Kidney epithelial cell (primary cell): ENCODE measurements at places on chromosomes 11 and 22. TPM values are rescaled to one million over a fixed set of nuclear protein-coding genes. Genes with fewer than 3 reads are reported as not detected.

Gene SAA1
- 2.8 and 5.8 TPM in 2 replicates for total RNA-seq

Gene RIMBP3B
- 0.07 and 0.29 TPM in 2 replicates for total RNA-seq

Gene KCNK4
- not detected in 2 replicates for total RNA-seq

Gene OR52N1
- not detected in 2 replicates for total RNA-seq

Gene EIF4G2
- 810 and 813 TPM in 2 replicates for total RNA-seq

Gene SLCO2B1
- 0.21 and 1.7 TPM in 2 replicates for total RNA-seq

Gene TSGA10IP
- total RNA-seq = not detected in 2 replicates

Gene CAT
- 16.4 and 23.7 TPM in 2 replicates for total RNA-seq

Gene SERHL2
- 0.27 and 2.0 TPM in 2 replicates for total RNA-seq

Gene GPR83
- total RNA-seq = 0.07 TPM in 1 of 2 replicates, not detected in the other

Gene DDTL
- total RNA-seq = 0.75 and 1.2 TPM in 2 replicates

Gene SLC25A1
- total RNA-seq = 82.7 and 98.8 TPM in 2 replicates

Gene SLC22A12
- not detected in 2 replicates for total RNA-seq

Gene CHRM1
- total RNA-seq = not detected in 2 replicates

Gene RNF121
- 30.9 and 36.6 TPM in 2 replicates for total RNA-seq

Gene MS4A8
- not detected in 2 replicates for total RNA-seq

Gene OR2AG1
- total RNA-seq = not detected in 2 replicates

Gene ADAMTS15
- 3.9 and 4.2 TPM in 2 replicates for total RNA-seq

Gene PDE3B
- total RNA-seq = 3.1 TPM in 2 replicates

Gene INSC
- total RNA-seq = 0.27 and 0.33 TPM in 2 replicates

Gene OR2D2
- 0.38 TPM in 1 of 2 replicates, not detected in the other for total RNA-seq

Gene KCNJ1
- not detected in 2 replicates for total RNA-seq

Gene KRTAP5-7
- total RNA-seq = not detected in 2 replicates

Gene POTEH
- total RNA-seq = not detected in 2 replicates

Gene SCUBE1
- 0.04 and 0.82 TPM in 2 replicates for total RNA-seq

Gene PPP2R1B
- 27.9 and 34.5 TPM in 2 replicates for total RNA-seq

Gene MPPED2
- total RNA-seq = 0.42 and 1.8 TPM in 2 replicates

Gene KCTD14
- 6.2 and 6.7 TPM in 2 replicates for total RNA-seq

Gene TRMT112
- 307 and 366 TPM in 2 replicates for total RNA-seq

Gene UBQLN3
- not detected in 2 replicates for total RNA-seq

Gene RASSF10
- 3.5 and 3.9 TPM in 2 replicates for total RNA-seq

Gene OR5B21
- total RNA-seq = not detected in 2 replicates

Gene DENND6B
- 4.5 TPM in 2 replicates for total RNA-seq

Gene LGALS12
- total RNA-seq = not detected in 2 replicates

Gene IRAG1
- 0.21 and 0.54 TPM in 2 replicates for total RNA-seq

Gene CAPN5
- total RNA-seq = 7.8 and 9.7 TPM in 2 replicates

Gene B4GALNT4
- total RNA-seq = 24.2 and 31.6 TPM in 2 replicates

Gene PDGFB
- total RNA-seq = 159 and 165 TPM in 2 replicates

Gene NCF4
- total RNA-seq = 0.82 TPM in 1 of 2 replicates, not detected in the other

Gene NAV2
- 41.5 and 48.7 TPM in 2 replicates for total RNA-seq

Gene CD3D
- not detected in 2 replicates for total RNA-seq

Gene MOB2
- 18.1 and 32.0 TPM in 2 replicates for total RNA-seq

Gene RBMXL2
- 0.21 and 0.50 TPM in 2 replicates for total RNA-seq

Gene CYTH4
- not detected in 2 replicates for total RNA-seq

Gene OR52I2
- not detected in 2 replicates for total RNA-seq

Gene ANO3
- not detected in 2 replicates for total RNA-seq

Gene GAL
- 16.1 and 20.8 TPM in 2 replicates for total RNA-seq

Gene EHF
- total RNA-seq = 45.8 and 47.3 TPM in 2 replicates

Gene MS4A6A
- 0.55 and 2.3 TPM in 2 replicates for total RNA-seq

Gene FREY1
- total RNA-seq = not detected in 2 replicates

Gene MMP3
- not detected in 2 replicates for total RNA-seq

Gene OR6A2
- not detected in 2 replicates for total RNA-seq

Gene RAG2
- not detected in 2 replicates for total RNA-seq

Gene OR10D3
- not detected in 2 replicates for total RNA-seq

Gene FLRT1
- total RNA-seq = 0.13 and 0.14 TPM in 2 replicates

Gene MMP13
- 0.13 TPM in 1 of 2 replicates, not detected in the other for total RNA-seq

Gene F2
- not detected in 2 replicates for total RNA-seq
